ENCODE measurements at places on chromosomes 11 and 22.
A peak's percentile ranks its signal among the peaks of the same experiment; 100 is the strongest.

DNA sequence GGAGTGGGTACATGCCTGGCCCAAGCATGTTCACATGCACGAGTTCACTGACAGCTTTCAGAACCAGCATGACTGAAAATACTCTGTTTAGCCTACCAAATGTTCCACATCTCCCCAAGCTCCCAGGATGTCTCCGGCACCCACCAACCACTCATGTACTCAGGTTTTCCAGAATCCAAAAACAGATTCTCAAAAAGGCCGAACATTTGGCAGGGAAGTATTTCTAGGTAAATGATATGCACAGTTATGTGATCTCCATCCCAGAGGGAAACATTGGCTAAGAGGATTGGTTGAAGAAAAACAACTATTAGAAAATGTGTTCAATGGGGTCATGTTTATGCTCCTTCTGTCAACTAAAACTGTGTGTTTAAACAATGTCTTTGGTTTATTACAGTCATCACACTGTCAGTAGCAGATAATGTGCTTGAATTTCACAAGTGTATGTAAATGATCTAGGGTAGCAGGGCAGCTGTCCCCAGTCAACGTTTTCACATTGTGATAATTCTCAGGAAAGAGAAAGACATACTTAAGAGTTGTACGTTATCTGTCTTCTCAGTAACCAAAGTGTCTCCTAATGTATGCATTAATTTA lies 52.3 kb downstream of the BARX2 start:
- no peak for DNase-seq

GRCh38 chr11:3159296-3160190 lies 5.6 kb downstream of the OSBPL5 start:
- peak; percentile 63 for DNase-seq

GRCh38 chr11:5809122-5809519 lies 397 bp downstream of the OR52N2 start:
- no peak for DNase-seq

GRCh38 chr11:130002846-130003716 lies 446 bp upstream of the PRDM10 start:
- peak; percentile 94 for DNase-seq

DNA sequence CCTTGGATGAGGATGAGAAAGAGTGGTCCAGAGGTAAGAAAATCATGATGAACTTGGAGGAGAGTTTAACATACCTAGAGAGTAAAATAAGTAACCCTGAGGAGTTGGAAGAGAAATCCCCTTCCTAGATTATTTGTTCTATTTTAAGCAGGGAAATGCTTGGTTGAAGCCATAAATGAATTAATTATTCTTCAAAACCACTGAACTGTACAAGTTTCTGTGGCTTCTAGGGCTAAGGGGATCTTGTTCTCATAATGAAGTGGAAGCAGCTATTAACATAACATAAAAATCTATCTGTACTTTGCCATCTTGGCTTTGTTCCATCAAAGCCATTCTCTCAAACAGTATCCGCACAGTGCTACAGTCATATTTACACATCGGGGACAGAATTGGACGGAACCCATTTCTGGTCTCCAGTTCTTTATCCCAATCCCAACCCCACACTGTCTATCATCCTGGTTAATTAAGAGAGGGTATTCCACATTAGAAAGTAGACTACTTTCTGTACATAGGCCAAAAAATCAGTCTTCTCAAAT lies 14.5 kb upstream of the ARHGAP42 start:
- DNase-seq: peak; percentile 81

DNA sequence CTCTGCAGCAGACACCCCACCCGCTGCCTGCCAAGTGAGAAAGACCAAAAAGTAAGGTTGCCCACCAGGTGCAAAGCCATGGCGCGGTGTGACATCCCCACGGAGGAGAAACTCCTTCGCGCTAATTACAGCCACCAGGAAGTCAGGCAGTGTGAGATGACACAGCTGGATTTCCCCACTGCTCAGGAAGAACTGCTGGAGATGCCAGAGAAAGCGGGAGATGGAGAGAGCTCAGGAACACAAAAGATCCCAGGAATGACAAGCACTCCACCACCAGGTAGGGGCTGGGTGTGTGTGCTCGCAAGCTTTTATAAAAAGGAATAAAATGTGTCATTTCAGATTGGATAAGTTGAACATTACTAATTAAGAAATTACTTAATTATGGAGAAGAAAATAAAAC lies 292.7 kb downstream of the OPCML start:
- DNase-seq: no peak

- DNase-seq: no peak
Observed at GRCh38 chr11:102436561-102436960, 16.0 kb downstream of the TMEM123 start.

- peak; percentile 35 for DNase-seq
Observed at GRCh38 chr11:124586238-124586860, 16.6 kb downstream of the OR8A1 start.

- DNase-seq: no peak
Observed at GRCh38 chr22:35544827-35545226, 4.2 kb downstream of the RASD2 start.

GRCh38 chr22:37781434-37782059 lies 26.2 kb upstream of the GCAT start:
- peak; percentile 50 for DNase-seq
